Body of pancreas (tissue), 4 donors: ENCODE measurements at places on chromosomes 7 and 10. TPM values are rescaled to one million over a fixed set of nuclear protein-coding genes. Genes with fewer than 3 reads are reported as not detected.
A peak's percentile ranks its signal among the peaks of the same experiment; 100 is the strongest.

PLXDC2 gene
- total RNA-seq, result 8.2 TPM

ANLN gene
- 0.78 TPM for total RNA-seq

DNA sequence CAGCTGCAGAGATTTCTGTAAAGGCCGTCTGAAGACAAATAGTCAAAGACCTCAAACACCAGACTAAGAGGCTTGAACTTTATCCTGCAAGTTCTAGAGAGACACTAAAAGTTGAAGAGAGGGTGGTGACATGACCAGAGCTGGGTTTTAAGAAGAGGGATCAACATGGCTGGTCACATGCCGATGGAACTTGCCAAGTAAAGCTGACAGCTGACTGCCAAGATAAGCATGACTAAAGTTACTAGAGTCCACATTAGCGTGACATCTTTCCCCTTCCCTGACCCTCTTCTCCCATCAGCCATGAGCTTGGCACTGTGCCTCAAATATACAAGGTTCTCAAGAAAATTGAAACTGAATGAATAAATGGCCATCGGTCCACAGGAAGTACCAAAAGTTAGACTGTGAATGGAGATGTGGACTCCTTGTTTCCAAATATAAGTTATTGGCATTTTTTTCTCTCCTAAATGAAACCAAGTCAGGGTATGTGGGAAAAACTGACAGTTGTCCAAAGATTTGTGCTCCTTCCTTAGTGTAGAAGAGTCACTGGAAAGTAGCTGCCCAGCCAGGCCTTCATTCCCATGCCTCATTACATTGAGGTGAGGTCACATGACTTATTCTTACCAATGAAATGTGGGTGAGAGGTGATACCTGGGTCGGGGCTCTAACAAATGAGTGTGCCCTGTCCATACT lies 24.5 kb downstream of the XPNPEP1 start:
- H3K4me1 ChIP-seq, result peaks cover 77% of the 10 kb centered on the region
- no peak overlapping the region for H3K4me3 ChIP-seq
- H3K27me3 ChIP-seq, result no peaks in the 10 kb centered on the region
- H3K27ac ChIP-seq, result peak overlapping the region; percentile 47
- H3K36me3 ChIP-seq, result no peaks in the 10 kb centered on the region

NUTM2D gene
- total RNA-seq, result 6.5 TPM

- H3K4me1 ChIP-seq, result peaks cover 36% of the 10 kb centered on the region
- no peak overlapping the region for H3K4me3 ChIP-seq
- no peak for DNase-seq
Observed at GRCh38 chr7:825386-825785, 6.9 kb upstream of the SUN1 start.

- no peak overlapping the region for H3K4me3 ChIP-seq
- no peaks in the 10 kb centered on the region for H3K27me3 ChIP-seq
- no peak overlapping the region for H3K27ac ChIP-seq
- DNase-seq, result no peak
- no peaks in the 10 kb centered on the region for H3K36me3 ChIP-seq
Observed at GRCh38 chr10:5817322-5818047, 4.3 kb upstream of the GDI2 start.

EN2 gene
- total RNA-seq, result not detected

DNA sequence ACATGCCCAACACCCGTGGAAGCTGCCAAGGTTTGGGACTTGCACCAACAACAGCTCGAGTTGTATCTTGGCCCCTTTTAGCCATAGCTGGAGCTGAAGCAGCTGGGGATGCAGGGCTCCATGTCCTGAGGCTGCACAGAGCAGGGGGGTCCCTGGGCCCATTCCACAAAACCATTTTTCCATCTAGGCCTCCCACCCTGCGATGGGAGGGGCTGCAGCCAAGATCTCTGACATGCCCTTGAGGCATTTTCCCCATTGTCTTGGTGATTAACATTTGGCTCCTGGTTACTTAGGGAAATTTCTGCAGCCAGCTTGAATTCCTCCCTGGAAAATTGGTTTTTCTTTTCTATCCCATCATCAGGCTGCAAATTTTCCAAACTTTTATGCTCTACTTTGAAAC lies 637.8 kb upstream of the VSTM2A start:
- H3K4me3 ChIP-seq, result no peak overlapping the region
- H3K27ac ChIP-seq, result no peak overlapping the region
- no peaks in the 10 kb centered on the region for H3K36me3 ChIP-seq
- no peaks in the 10 kb centered on the region for H3K27me3 ChIP-seq
- H3K4me1 ChIP-seq, result no peaks in the 10 kb centered on the region

- no peaks in the 10 kb centered on the region for H3K27me3 ChIP-seq
- H3K36me3 ChIP-seq, result no peaks in the 10 kb centered on the region
- no peak overlapping the region for H3K27ac ChIP-seq
- DNase-seq, result no peak
- H3K4me1 ChIP-seq, result no peaks in the 10 kb centered on the region
- H3K4me3 ChIP-seq, result no peak overlapping the region
Observed at GRCh38 chr7:95295397-95295796, 28.9 kb downstream of the PON1 start.

- H3K27me3 ChIP-seq, result no peaks in the 10 kb centered on the region
- no peak overlapping the region for H3K27ac ChIP-seq
- H3K4me1 ChIP-seq, result no peaks in the 10 kb centered on the region
- DNase-seq, result no peak
Observed at GRCh38 chr7:23404546-23405239, 65.6 kb downstream of the IGF2BP3 start.

GRCh38 chr10:17029581-17030271 lies 99.9 kb downstream of the CUBN start:
- H3K27me3 ChIP-seq, result no peaks in the 10 kb centered on the region
- H3K36me3 ChIP-seq, result no peaks in the 10 kb centered on the region
- no peaks in the 10 kb centered on the region for H3K4me1 ChIP-seq

HABP2 gene
- 10.6 TPM for total RNA-seq

IRF5 gene
- total RNA-seq, result 15.3 TPM

- peaks cover 6% of the 10 kb centered on the region for H3K4me1 ChIP-seq
- no peak overlapping the region for H3K4me3 ChIP-seq
- no peaks in the 10 kb centered on the region for H3K36me3 ChIP-seq
- DNase-seq, result peak; percentile 38
Observed at GRCh38 chr10:33187427-33187999, 147.0 kb downstream of the NRP1 start.

DNA sequence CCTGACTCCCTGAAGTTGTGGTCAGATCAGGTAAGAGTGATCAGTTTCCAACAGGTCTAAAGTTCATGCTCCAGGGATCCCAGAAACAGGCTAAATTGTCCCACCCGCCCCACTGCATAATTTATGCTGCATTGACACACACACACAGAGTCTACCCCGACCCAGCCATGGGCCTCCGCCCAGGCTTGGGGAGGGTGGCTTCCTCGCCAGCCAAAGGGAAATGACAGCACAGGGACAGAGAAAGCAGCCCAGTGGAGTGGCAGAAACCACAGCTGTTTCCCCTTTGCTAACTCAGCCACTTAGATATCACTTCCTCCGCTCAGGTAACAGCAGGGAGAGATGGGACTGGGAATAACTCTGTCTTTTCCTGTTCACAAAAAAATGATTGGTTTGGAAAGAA lies 9.4 kb downstream of the SH3PXD2A start:
- H3K4me3 ChIP-seq, result no peak overlapping the region
- H3K4me1 ChIP-seq, result peaks cover 56% of the 10 kb centered on the region
- peak overlapping the region; percentile 30 for H3K27ac ChIP-seq
- H3K27me3 ChIP-seq, result no peaks in the 10 kb centered on the region
- DNase-seq, result no peak

FAM180A gene
- total RNA-seq, result not detected

SRGN gene
- 55.7 TPM for total RNA-seq

ENKUR gene
- total RNA-seq, result not detected

BLNK gene
- total RNA-seq, result 13.5 TPM

GRCh38 chr10:71725998-71726579 lies 6.5 kb upstream of the C10orf105 start:
- H3K27ac ChIP-seq, result no peak overlapping the region
- no peaks in the 10 kb centered on the region for H3K27me3 ChIP-seq
- no peak for DNase-seq
- H3K4me3 ChIP-seq, result no peak overlapping the region
- no peaks in the 10 kb centered on the region for H3K36me3 ChIP-seq

- no peak overlapping the region for H3K4me3 ChIP-seq
- H3K36me3 ChIP-seq, result no peaks in the 10 kb centered on the region
- no peaks in the 10 kb centered on the region for H3K4me1 ChIP-seq
- H3K27me3 ChIP-seq, result no peaks in the 10 kb centered on the region
- no peak overlapping the region for H3K27ac ChIP-seq
- no peak for DNase-seq
Observed at GRCh38 chr10:17244700-17245365, 16.8 kb downstream of the VIM start.

DNA sequence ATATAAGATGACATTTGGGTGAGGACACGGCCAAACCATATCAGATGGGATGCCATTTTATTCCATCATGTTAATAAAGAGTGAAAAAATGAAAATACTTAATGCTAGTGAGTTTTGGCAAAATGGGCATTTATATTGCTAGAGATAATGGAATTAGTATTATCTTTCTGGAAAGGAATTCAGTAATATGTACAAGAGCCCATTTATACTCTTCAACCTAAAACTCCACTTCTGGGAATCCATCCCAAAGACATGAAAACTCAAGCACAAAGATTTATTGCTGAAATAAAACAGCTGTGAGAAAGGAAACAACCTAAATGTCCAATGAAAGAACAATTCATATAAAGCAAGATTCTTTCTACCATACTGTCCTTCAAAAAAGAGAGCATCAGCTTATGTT lies 96.0 kb upstream of the TMEM168 start:
- H3K4me1 ChIP-seq, result peaks cover 5% of the 10 kb centered on the region
- H3K4me3 ChIP-seq, result no peak overlapping the region
- H3K27ac ChIP-seq, result no peak overlapping the region
- no peaks in the 10 kb centered on the region for H3K27me3 ChIP-seq
- DNase-seq, result no peak

DNA sequence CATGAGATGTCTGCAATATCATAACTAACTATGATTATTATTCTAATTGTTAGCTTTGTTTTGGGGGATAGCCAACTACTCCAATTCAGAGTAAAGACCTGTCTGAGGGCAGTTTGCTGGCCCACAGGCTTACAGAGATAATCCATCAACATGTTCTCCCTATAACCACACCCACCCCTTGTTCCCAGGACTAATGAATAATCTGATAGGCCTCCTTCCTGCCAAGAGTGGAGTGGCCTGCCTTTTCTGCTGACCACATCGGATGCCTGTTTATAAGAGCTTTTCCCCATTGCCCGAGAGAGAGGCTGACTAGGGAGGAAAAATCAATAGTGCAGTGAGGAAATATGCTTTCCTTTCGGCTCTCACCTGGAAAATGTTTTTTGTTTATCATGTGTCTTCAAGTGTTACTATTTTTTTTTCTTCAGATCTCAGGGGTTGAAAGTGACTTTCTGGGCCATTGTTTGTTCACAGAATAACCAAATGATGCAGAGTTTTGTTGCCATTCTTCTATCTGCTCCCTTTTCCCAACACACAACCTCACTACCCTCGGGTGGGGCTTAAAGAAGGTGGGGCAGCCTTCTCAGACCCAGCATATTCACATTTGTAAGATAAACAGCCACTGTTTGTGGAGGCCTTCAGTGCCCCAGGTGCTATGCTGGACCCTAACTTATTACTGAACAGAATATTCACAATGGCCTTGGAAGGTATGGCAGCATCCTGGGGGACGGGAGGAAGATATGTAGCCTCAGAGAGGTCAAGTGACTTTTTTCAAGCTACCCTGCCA lies 38.4 kb downstream of the PLPP4 start:
- peaks cover 6% of the 10 kb centered on the region for H3K4me1 ChIP-seq
- no peak overlapping the region for H3K27ac ChIP-seq
- DNase-seq, result no peak
- no peak overlapping the region for H3K4me3 ChIP-seq

ANXA8 gene
- total RNA-seq, result not detected
